IPS DF 6.9 (cell line): ENCODE measurements at places on chromosomes 4 and X.

GRCh38 chrX:47815901-47816845, 20.5 kb upstream of the ZNF81 start:
- DNase-seq = no peak

GRCh38 chr4:22607382-22607781, 85.4 kb upstream of the GBA3 start:
- no peak for DNase-seq

DNA sequence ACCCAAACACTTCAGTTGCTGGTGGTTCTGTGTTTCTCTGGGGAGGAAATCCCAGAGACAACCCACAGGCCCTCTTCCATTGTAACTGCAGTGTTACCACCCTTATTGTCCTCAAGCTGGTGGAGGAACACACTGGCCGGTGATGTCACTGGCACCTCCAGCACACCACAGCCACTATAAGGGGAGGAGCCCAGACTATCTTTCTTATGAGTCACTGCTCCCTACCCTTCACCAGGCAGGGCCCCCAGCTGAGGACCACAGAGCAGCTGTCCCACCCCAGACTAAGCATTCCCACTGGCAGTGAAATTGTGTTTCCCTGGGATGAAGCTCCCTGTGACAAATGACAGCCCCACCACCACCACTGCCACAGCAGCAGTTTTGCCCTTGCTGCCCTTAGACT, 171.8 kb upstream of the FGF16 start:
- DNase-seq = no peak

DNA sequence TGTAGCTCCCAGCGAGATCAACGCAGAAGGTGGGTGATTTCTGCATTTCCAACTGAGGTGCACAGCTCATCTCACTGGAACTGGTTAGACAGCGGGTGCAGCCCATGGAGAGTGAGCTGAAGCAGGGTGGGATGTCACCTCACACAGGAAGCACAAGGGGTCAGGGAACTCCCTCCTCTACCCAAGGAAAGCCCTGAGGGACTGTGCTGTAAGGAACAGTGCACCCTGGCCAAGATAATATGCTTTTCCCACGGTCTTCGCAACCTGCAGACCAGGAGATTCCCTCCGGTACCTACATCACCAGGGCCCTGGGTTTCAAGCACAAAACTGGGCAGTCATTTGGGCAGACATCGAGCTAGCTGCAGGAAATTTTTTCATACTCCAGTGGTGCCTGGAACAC, 216.4 kb upstream of the TET2 start:
- DNase-seq = no peak

DNA sequence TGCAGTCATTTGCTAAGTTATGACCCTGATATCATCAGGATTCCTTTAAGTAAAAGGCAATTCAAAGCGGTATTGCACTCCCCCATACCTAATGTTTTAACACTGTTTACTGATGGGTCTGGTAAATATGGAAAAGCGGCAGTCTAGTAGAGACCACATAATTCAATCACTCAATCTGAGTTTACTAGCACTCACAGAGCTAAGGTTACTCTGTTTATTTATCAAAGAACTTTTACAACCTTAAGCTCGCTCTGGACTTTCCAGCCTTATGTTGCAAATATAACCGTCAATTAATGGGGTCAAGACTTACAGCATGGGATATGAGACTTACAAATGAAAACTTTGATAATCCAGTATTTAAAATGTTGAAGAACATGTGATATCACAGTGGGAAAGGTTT, 124.5 kb upstream of the ZCCHC13 start:
- DNase-seq = no peak

DNA sequence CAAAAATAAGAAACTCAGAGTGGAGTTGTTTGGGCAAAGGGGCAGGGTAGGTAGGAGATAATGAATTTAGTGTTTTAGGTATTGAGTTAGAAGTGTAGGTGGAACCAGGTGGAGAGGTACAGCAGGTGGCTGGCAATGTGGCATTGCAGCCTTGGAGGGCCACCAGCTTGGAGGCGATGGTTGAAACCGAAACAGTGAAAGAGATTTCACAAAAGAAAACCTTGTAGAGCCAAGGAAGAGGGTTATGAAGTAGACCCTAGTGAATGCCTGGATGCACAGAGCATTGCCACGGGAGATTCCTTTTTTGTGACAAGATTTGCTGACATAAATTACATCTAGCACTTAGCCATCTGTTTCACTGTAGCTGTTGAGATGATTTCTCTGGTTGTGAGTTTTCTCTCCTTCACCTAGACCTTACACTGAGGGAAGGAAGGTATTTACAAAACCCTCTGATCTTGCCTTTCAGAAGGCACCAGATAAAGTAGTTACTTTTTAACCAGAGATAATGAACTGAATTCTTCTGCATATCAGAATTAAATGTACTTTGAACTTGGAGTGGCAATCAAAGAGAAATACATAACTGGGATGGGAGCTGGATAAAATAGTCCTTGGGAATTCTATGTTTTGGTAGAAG, 104.1 kb upstream of the CASK start:
- no peak for DNase-seq
